Dermis blood vessel endothelial cell (primary cell): ENCODE measurements at places on chromosomes 12 and 14. TPM values are rescaled to one million over a fixed set of nuclear protein-coding genes. Genes with fewer than 3 reads are reported as not detected.

Gene FGF6
- total RNA-seq: not detected in 2 replicates

Gene SOAT2
- total RNA-seq: not detected in 2 replicates

Gene CHGA
- total RNA-seq: under 0.01 and 0.09 TPM in 2 replicates

Gene OR10AD1
- total RNA-seq: 0.09 TPM in 1 of 2 replicates, not detected in the other

Gene FAM234B
- total RNA-seq: 12.2 and 13.3 TPM in 2 replicates

Gene LTA4H
- 111 and 137 TPM in 2 replicates for total RNA-seq

Gene P2RX2
- total RNA-seq: 0.17 TPM in 1 of 2 replicates, not detected in the other

Gene SIX6
- total RNA-seq: not detected in 2 replicates

Gene TMEM132C
- not detected in 2 replicates for total RNA-seq

Gene KRT6C
- total RNA-seq: not detected in 2 replicates

Gene TEX52
- total RNA-seq: not detected in 2 replicates

Gene ASCL1
- total RNA-seq: not detected in 2 replicates

Gene HSPB8
- total RNA-seq: 3.4 and 5.1 TPM in 2 replicates

DNA sequence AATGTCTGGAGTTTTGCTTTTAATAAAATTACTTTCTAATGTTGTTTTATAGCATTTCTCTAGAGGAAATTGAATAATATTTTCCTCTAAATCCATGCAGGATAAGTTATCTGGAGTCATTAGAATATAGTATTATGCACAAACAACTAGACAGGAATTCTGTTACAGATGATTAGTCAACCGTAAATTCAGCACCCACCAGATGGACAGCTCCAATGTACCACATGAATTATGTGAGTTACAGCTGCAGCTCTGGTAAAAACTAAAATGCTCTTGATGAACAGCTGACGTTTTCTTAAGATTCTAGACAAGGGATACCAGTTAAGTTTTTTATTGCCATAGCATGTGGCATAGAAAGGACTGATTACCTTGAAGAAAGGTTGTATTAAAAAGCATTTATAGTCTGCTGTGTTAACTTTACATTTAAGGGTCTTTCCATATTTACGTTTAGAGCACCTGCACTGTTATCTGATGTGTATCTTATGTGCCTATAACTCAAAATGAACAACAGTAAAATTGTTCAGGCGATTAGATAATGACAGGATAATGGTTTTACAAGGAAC lies 321.4 kb upstream of the LRFN5 start:
- DNase-seq: peak; percentile 2

DNA sequence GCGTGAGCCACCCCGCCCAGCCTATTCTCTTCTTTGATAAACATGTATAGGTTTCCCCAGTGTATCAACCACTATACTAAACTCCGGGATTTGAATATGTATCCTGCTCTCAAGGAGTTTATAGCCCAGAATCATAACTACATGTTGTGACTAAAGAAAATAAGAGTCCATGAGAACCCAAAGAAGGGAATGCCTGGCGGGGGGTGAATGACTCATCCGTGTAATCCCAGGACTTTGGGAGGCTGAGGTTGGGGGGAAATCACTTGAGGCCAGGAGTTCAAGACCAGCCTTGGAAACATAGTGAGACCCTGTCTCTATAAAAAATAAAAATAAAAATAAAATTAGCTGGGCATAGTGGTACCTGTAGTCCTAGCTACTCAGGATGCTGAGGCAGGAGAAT lies 57.2 kb downstream of the SIX6 start:
- no peak for DNase-seq

DNA sequence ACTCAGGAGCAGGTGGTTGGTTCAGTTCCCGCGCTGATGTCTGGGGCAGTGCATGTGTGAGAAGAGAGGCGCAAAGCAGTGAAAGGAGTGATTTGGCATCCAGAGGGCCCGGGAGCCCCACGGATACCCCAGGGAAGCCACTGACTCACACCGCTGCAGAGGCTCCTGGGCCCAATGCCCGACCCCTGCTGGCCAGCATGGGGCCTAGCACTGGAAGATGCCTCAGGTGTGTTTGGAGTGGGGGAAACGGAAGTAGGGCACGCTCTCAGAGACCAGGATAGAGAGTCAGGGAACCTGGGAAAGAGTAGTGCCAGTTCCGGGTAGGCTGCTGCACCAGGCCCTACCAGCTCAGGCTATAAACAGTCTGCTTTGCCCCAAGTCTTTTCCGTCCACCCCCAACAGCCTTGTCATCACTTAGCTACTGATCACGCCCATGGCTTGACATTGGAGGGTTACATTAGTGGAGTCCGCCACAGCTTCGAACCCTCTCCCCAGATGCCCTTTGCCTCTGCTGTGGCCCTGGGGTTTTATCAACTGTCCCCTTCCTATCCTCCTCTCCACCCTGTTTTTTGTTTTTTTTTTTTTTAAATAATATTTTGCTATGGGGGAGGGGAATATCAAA lies 9.5 kb upstream of the CSAD start:
- peak; percentile 69 for DNase-seq

- peak; percentile 83 for DNase-seq
Observed at GRCh38 chr12:11822081-11822834, 172.8 kb downstream of the ETV6 start.

- DNase-seq: no peak
Observed at GRCh38 chr14:94225460-94226378, 51.6 kb downstream of the PPP4R4 start.

GRCh38 chr12:4506430-4506829 lies 32.3 kb upstream of the RAD51AP1 start:
- no peak for DNase-seq

DNA sequence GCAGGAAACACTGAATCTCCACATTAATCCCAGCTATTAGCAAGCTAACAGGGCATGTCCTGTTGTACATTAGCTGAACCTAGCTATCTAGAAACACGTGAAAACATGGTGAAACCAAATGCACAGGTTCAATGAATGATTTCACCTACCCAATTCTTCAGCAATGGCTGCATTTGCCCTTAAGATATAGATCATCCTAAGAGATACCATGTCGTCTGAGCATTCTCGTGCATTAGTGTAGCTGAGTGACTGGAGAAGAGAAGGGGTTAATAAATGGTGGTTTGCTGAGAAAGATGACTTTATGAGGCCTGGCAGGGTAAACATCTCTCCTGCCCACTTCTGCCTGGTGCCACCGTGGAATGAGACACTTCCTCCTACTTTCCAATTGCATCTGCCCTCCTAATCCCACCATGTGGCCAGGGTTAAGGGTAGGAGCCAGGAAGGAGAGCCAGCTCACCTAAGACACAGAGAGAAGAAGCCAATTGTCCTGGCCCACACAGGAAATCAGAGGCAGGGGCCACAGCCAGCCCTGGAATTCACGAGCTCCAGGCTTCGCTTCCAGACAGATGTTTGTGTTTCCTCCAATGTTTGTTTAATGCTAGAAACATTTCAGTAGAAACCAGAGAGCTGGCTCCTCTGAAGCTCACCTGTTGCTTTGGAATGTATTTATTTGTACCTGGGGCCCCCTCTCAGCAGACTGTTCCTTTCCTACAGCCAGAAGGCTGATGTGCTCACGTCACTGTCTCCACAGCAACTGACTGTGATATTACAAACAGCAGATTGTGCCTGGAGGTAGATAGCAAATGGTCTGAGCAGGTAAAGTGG lies 126.0 kb upstream of the PARP11 start:
- no peak for DNase-seq

- peak; percentile 20 for DNase-seq
Observed at GRCh38 chr12:29212682-29213403, 63.8 kb downstream of the FAR2 start.

DNA sequence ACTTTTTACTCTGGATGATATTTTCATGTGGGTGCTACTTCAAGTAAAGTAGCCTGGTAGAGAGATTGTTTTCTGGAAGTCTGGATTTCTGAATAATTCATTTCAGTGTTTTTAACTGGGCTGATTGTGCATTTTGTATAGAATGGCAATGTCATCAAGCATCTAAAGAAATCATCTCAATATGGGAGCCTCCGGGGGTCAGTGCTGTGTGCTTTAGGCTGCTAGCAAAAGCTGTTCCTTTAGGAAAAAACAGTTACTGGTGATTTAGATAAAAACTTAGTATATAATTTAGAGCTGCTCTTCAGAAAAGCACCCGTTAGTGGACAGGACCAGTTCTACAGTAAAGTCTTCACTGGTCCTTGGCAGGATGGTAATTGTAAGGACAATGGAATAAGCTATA lies 5.1 kb downstream of the UBE3B start:
- no peak for DNase-seq

DNA sequence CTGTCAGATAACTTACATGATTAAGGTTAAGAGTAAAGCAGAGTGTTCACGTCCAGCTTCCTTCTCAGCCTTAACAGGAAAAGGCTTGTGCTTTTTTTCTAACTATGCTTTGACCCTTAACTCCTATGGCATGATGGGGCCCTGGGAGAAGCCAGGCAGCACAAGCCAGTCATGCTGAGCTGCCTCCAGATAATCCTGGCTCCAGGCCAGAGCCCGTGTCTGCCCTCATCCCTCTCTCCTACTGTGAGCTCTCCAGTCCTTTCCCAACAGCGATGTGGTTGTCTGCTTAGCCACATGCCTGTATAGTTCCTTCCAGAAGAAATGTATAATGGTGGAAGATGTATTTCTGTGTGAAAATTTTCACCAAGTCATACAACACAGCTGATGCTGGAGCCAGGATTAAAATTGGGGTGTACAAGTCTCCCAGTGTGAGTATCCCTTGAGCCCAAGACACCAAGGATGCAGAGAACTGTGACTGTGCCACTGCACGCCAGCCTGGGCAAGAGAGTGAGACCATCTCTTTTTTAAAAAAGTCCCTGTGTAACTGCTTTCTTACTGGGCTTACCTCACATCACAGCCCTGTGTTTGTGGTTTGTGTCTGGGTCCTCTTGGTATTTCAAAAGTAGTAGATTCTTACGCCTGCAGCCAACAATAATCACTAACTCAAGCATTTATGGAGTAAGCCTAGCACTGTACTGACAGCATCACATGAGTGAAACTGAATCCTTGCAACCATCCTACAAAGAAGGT lies 7.9 kb upstream of the ITFG2 start:
- peak; percentile 34 for DNase-seq

GRCh38 chr14:66636240-66636639 lies 128.3 kb downstream of the GPHN start:
- no peak for DNase-seq

GRCh38 chr14:72688990-72689671 lies 204.8 kb downstream of the DPF3 start:
- DNase-seq: no peak

GRCh38 chr12:109835827-109836226 lies 2.6 kb upstream of the TRPV4 start:
- no peak for DNase-seq

- DNase-seq: peak; percentile 70
Observed at GRCh38 chr12:132761032-132761920, at the start of gene ANKLE2. Gene ANKLE2 (minus strand): TSS chr12:132761832. CDS start chr12:132761798, 34 bp downstream.

- no peak for DNase-seq
Observed at GRCh38 chr12:102521662-102522277, 41.4 kb upstream of the IGF1 start.

DNA sequence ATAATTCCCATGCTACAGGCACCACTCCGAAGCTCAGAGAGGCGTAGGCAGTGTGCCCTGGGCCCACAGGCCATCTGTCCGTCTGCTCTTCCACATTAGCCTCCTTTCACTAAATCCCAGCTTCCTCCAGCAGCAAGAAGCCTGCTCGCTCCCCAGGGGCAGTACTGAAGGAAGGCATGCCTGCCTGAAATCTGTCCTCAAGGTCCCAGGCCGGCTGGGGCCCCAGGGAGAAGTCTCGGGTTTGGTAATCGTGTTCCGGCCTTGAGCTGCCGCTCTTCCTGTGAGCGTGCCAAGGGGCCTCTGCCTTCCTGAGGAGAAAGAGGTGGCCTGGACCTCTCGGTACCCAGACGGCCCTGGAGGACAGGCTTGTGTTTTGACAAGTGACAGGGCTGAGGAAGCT lies 15.2 kb upstream of the DLK1 start:
- DNase-seq: peak; percentile 37

DNA sequence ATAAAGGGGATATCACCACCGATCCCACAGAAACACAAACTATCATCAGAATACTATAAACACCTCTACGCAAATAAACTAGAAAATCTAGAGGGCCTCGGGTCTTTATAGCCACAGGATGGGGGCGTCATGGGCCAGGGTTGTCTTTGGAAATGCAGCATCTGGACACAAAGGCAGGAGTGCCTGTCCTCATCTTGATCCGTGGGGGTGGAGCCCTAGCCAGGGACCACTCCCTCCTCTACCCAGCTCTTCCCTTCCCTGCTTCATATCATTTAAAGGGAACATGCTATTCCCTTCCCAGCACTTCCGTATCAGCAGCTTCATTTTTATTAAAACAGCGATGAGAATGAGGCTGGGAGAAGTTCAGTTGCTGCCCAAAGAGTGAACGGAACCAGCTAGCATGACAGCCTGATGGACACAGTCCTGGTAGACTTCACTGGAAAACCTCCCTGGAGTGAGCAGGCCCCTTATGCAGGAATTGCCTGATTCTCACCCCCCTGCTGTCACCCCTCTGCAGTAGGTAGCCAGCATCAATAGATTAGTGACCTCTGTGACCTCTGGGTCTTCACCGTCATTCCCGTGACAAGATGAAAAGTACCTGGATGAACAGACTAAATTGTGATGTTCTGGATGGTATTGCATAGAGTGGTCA lies 251.4 kb upstream of the RGS6 start:
- no peak for DNase-seq

DNA sequence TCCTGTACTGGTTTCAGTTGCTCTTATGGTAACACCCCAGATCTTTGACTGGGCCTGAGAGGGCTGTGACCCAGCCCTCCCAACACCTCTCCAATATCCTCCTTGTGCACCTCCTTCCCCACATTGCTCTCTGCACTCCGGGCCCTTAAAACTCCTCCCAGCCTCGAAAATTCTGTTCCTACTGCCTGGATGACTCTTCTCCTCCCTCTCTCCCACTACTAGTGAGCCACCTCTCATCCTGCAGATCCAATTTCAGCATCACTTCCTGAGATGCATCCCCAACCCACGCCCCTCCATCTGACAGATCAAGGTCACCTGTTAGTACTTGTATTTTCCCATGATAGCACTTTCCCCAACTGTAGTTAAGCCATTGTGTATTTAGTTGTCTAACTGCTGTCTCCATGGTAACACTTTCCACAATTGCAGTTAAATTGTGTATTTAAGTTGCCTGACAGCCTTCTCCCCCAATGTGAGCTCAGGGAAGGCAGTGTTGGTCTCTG lies 11.5 kb upstream of the NT5DC3 start:
- peak; percentile 40 for DNase-seq

DNA sequence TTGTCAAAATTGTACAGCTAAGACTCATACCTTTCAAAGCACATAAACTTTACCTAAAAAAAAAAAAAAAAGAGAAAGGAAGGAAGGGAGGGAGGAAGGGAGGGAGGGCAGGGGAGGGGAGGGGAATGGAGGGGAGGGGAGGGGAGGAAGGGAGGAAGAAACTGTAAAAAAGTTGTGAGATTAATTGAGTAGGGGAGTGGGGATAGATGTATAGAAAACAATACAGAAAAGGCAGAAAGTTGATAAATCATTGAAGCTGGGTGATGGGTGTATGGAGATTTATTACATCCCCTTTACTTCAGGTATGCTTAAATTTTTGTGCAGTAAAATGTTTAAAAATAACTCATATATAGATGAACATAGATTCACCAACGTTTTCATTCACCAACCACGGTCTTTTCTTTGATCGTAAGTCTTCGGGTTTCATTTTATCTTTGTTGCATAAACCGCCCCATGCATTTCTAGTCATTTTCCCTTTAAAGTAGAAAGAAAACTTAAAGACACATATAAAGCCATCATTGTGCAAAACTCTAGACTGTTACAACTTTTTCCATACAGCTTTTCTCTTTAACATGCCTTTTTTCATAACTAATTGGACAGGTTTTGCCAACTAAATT lies 191.2 kb upstream of the KRR1 start:
- DNase-seq: no peak
